ENCODE measurements at places on chromosomes 3 and 15.

DNA sequence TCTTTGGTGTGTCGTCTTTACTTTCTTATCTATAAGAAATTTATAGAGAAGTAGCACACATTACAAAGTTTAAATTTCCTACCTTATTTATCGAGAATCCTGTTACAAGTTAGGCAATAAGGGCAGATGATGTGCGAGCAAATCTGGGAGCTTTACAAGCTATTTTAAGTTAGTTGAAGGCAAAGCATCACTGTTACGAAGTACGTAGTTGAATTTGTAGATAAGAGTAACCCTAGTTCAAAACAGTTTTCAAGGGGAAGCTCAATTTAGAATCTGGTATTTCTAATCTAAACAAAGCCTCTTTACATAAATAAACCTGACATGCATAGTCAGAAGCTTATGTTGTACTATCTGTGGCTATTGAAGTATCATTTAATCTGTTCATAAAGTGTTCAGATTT lies 8.4 kb downstream of the KBTBD8 start:
- no peak for DNase-seq

- DNase-seq, result no peak
Measured at GRCh38 chr3:153137626-153138025, 24.4 kb upstream of the RAP2B start.

DNA sequence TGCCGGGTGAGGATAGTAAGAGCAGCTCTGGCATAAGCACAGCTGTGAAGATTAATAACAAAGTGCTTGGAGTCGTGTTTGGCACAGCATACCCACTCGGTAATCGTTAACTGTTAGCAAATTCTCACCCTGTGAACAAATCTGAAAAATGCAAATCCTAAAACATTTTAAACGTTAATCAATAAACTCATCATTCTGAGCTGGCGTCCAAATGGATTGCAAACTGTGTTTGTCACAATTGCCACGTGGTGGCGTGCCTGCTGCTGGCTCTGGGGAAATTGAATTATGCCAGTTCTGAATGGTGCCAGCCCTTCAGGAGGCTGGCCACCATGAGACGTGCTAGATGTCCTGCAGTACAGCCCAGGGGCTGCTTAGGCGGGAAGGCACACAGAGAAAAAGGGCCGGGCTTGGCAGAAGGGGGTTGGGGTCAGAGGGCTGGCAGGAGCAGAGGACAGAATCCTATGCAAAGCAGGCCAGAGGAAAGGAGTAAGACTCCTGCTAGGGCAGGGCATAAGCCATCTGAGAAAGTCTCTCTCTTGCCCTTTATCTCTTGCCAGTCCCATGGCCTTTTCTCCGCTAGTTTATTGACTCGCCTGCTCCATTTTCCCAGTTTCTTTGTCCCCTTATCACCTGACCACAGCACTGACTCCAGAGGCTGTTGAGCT lies 22.1 kb upstream of the POLG start:
- DNase-seq, result peak; percentile 64

DNA sequence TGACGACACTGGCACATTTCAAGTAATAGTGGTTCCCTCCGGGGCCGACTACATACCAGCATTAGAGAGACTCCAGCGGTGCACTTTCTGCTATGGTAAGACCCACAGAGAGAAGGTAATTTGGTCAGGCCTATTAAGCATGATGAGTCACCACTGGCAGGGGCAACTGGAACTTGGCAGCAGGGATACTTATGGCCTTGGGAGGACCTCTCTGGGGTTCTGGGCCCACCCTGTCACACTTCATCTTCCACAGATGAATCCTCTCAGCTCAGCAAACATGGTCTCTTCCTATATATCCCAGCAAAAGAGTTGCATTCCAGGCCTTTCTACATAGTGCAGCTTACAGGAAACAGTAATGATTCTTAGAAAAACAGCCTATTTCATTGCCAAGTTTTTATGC lies 88.0 kb downstream of the PIK3R4 start:
- DNase-seq, result no peak

- no peak for DNase-seq
Measured at GRCh38 chr3:163561151-163561550, 1517.1 kb downstream of the SI start.

- DNase-seq, result no peak
Measured at GRCh38 chr15:51841406-51842040, 12.1 kb downstream of the TMOD3 start.

DNA sequence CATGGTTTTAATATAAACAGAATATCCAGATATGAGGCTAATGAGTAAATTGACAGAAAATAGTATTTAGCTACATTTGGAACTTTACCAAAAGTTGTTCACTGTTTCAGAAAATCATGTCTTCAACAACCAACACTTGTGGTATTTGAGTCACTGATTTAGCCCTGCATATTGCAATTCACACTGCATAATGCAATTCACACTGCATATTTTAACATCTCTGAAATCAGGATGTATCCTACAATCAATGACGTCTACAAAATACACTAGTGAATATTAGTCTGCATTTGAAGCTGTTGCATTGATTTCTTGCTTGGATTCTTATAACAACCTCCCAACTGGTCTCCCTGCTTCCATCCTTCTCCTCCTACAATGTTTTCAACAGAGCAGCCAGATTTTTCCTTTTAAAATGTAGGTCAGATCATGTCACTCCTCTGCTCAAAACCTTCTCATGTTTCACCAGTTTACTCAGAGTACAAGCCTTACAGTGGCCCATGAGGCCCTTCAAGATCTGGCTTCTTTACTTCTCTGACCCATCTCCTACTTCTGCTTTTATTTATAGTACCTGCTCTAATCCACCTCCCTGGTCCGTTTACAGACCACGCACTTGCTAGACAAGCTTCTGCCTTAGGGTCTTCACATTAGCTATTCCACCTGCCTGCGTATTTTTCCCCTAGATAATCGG lies 11.4 kb upstream of the RAB11A start:
- DNase-seq, result no peak

DNA sequence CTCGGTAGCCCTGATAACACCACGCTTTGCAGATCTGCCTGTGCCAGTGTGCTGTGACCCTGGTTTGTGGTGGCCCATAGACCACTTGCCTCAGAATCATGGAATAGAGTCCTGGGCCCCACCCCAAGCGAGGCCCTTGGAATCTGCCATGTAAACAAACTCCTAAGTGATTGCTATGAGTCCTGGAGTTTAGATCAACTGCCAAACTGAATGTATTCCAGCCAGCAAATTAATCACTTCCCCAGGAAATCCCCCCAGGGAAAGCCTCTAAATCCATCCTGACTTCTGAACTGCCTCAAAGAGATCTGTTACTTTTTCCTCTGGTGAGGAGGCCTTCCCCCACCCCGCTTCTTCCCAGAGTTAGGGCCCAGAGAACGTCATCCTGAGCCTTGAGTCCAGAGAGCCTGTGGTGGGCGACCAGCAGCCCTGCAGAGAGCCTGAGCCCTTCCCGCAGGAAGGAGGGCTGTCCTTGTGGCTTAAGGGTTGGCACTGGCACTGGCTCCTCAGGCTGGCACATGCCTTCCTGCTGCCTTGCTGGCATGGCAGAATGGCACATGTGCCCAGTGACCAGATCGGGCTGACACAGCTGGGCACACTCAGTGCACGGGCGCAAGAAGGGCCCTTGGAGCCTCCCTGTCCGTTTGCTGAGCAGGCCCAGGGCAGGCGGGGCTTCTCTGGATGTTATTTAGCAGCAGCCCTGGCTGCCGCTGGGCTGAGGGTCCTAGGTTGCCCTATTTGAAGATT lies 50.6 kb upstream of the PLXNA1 start:
- no peak for DNase-seq

GRCh38 chr3:43692085-43692855 lies 1.5 kb downstream of the ABHD5 start:
- DNase-seq, result no peak
